ENCODE measurements at places on chromosomes 5 and 9. TPM values are rescaled to one million over a fixed set of nuclear protein-coding genes. Genes with fewer than 3 reads are reported as not detected.

NR5A1 gene
- not detected for total RNA-seq

MARCOL gene
- not detected for total RNA-seq

ZNF169 gene
- 1.2 TPM for total RNA-seq

ROR2 gene
- total RNA-seq: 16.5 TPM

ACOT12 gene
- total RNA-seq: 0.84 TPM

ACSL6 gene
- not detected for total RNA-seq

PKD2L2 gene
- not detected for total RNA-seq

FOXD4L3 gene
- not detected for total RNA-seq

GCNT4 gene
- 0.34 TPM for total RNA-seq

ADAMTS6 gene
- total RNA-seq: 19.3 TPM

UNC13B gene
- total RNA-seq: 11.3 TPM

FIBCD1 gene
- 7.9 TPM for total RNA-seq

ADAM19 gene
- 7.7 TPM for total RNA-seq

STPG3 gene
- not detected for total RNA-seq

SEMA6A gene
- total RNA-seq: 0.50 TPM

SEC61B gene
- total RNA-seq: 230 TPM

ZNF782 gene
- 2.2 TPM for total RNA-seq

OTULINL gene
- 1.0 TPM for total RNA-seq

BRD8 gene
- 30.9 TPM for total RNA-seq

DRD1 gene
- total RNA-seq: not detected

SEMA5A gene
- total RNA-seq: 6.4 TPM

C6 gene
- total RNA-seq: not detected

HARS1 gene
- total RNA-seq: 73.6 TPM

Data from bronchus fibroblast of lung (primary cell).